ENCODE measurements at places on chromosomes 5 and 9.

DNA sequence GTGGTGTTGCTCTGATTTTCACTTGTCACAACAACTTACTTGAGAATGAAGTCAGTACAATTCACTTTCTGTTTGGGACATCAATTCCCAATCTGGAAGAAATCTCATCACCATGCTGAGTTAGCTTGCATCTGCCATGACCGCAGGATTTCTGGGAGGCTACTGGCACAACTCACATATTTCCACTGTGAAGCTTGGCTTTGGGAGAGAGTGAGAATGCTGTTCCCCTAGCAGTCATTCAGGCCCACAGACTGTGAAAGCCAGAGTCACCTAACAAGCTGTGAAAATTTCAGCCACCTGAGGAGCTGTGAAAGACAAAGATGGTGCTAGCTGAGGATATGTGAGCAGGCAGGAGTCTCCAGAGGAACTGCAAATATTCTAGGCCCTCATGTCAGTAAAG is 365.2 kb upstream of the TUSC1 start:
- no peak for DNase-seq

- DNase-seq: peak; percentile 41
Measured at GRCh38 chr9:126397056-126397455, 70.4 kb downstream of the MVB12B start.

- no peak for DNase-seq
Measured at GRCh38 chr5:149282966-149283332, 11.3 kb downstream of the AFAP1L1 start.

GRCh38 chr5:151902215-151902614 is 22.4 kb downstream of the GLRA1 start:
- DNase-seq: no peak

GRCh38 chr9:129137292-129138143 is 26.3 kb downstream of the PTPA start:
- DNase-seq: no peak

DNA sequence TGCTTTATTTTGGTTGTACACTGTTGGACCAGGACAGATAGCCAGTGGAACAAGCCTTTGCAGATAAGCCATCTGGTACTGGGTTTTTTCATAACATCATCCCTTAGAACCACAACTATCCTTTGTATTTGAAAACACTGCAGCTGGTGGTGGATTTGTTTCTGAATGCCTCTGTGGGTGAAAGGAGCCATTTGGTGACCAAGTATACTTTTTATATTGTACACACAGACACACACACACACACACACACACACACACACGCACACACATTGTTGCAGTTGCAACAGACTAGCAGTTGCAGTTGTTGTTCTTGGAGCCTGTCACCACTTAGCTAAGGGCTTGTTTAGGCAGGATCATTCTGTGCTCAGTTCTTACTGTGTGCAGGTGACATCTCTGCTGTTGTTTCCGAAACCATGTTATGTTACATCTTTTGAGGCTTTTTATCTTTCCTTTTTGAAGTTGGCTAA is 22.9 kb upstream of the CAVIN4 start:
- DNase-seq: no peak

DNA sequence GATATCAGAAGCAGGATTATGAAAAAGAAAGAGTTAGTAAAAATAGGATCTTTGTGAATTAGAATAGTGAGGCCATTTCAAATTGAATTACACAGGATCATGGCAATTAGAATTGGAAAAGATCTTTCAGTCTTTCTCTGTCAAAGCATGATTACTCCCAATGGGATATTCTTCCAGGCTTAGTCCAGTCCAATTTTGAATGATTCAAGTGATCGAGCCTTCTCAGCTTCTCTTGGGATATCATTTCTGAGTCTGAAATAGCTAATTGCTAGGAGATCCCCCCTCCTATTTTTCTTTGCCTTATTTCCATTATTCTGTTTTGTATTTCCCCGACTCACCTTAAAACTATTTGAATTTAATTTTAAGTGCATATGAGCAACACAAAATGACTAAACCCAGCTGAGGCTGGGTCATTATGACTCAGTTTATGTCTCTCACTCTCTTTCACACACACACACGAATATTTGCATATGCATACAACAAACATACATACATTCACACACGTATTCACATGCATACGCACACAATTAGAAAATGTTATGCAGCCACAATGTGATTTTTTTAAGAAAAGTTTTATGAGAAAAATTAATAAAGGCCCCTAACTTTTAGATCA is 34.8 kb upstream of the EFNA5 start:
- no peak for DNase-seq

- DNase-seq: peak; percentile 59
Measured at GRCh38 chr5:181088289-181088688, 42.7 kb downstream of the OR2V1 start.

DNA sequence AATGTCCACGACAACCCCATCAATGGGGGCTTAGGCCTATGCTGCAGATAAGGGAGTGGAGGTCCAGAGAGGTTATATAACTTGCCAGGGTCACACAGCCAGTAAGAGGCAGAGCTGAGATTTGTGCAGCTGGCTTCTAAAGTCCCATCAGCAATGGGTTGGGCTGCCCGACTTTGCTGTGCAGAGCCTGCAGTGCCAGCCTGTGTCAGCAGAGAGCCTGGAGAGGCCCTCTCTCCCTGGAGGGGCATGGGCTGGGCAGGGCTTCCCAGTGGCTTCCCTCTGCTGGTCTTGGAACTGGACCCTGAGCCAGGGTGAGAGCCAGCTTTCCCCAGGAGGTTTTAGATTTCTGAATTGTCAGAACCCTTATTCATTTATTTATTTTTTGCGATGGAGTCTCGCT is 77.2 kb upstream of the RAPGEF1 start:
- DNase-seq: no peak

DNA sequence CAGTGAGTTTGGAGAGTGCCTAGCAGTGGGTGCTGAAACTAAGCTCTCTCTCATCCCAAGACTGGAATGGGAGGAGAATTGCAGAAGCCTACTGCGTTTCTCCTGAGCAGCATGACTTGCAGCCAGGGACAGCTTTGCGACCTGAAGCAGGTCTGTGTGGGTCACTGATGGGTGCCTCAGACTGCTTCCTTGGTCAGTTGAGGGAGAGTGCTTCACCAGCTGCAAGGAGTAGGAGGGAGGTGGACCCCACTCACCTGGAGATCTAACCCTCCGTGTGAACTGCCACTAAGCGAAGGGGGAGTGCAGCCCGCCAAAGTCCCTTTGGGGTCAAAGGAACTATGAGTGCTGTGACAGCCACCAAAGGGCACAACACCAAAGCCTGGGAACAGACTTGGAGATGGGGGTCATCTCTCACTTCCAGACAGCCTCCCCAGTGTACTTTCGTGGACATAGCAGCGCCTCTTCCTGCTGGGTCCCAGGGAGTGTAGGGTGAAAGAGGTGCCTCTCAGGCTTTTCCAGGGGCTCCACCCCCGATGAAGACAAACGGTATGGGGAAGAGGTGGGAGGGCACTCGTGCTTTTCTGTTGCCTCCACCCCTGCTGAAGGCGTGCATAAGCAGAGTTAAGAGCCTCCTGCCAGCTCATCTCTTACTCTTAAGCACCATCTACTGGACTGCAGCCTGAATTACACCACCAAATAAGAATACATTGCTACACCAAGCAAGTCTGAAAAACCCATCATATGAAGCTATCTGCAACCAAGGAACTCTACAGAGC is 34.3 kb upstream of the MACIR start:
- DNase-seq: peak; percentile 90

DNA sequence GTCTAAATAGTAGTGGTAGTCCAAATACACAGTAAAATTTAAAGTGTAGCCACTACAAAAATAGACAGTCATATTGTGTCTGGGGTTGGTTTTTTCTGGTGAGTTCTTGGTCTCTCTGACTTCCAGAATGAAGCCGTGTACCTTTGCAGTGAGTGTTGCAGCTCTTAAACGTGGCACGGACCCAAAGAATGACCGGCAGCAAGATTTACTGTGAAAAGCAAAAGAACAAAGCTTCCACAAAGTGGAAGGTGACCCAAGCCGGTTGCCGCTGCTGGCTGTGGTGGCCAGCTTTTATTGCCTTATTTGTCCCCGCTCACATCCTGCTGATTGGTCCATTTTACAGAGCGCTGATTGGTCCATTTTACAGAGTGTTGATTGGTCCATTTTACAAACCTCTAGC is 188.7 kb downstream of the ZNF608 start:
- DNase-seq: no peak

- no peak for DNase-seq
Measured at GRCh38 chr5:24805230-24805629, 160.5 kb upstream of the CDH10 start.

GRCh38 chr9:36731068-36731956 is 158.6 kb downstream of the MELK start:
- no peak for DNase-seq

GRCh38 chr5:138051441-138052296 is 18.8 kb upstream of the FAM13B start:
- DNase-seq: peak; percentile 81

GRCh38 chr5:56520986-56521730 is 288.0 kb upstream of the ANKRD55 start:
- DNase-seq: no peak

GRCh38 chr9:134413890-134414623 is 87.8 kb downstream of the RXRA start:
- no peak for DNase-seq

GRCh38 chr9:18720691-18721090 is 246.7 kb downstream of the ADAMTSL1 start:
- DNase-seq: no peak

DNA sequence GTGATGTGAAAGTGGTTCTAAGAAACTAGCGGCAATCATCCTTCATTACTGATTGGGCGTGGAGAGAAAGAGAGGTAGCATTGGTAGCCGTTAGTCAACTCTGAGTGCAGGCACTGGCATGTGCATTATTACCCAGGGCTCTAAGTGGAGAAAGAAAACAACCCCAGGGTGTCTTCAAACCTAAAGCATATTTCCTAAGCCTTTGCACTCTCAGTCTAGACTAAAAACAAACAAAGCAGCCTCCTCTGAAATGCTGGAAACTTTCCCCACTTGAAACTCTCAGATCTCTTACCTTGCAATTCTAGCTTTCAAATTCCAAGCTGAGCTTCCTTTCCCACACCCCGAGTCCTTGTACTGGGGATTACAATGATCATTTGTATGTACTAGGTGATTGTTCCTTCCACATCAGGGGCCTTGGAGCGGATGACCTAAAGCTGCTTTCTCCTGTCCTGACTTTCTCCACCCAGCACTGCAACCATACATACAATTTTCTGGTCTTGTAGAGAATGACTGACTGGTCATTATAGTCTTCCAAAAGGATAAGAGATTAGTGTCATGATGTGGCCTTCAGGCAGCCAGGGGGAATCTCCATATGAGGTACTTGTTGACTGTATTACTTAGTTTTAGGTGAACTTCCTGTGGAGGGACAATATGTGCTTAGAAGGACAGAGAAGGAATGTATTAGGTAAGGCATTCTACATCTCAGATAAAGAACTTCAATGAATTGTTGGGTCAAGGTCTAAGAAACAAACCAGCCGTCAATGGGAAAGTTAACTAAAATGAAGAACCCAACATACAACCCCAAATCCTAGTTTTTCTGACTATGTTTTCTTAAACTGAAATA is 98.3 kb upstream of the CDKN2B start:
- DNase-seq: no peak

GRCh38 chr5:138632900-138633489 is 57.8 kb upstream of the HSPA9 start:
- DNase-seq: peak; percentile 76

DNA sequence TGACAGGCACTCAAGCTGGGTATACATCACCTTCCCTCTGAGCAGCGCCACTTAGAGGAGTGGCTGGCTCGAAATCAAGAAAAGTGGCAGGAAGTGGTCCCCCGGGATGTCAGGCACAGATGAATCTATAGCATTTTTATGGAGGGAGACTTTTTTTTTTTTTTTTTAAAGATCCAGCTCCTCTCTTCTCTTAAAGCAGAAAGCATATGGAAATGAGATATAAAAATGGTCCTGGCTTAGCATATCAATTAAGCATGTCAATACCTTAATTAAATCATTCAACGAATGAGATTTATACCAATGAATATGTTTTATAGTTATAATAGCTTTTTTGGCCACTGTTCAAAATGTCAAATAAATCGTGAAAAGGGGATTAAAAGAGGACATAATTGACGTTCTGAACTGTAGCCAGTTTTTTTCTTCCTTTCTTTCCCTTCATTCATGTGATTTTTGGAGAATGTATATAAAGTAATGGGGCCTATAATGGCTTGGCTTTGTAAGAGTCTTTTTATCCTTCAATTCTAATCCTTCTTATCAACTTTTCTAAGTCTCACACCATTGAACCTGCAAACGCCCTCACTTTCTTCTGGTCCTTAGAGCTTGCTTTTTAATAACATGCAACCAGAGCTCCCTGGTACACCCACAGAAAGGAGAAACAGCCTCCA is 319.2 kb upstream of the PANK3 start:
- DNase-seq: no peak

DNA sequence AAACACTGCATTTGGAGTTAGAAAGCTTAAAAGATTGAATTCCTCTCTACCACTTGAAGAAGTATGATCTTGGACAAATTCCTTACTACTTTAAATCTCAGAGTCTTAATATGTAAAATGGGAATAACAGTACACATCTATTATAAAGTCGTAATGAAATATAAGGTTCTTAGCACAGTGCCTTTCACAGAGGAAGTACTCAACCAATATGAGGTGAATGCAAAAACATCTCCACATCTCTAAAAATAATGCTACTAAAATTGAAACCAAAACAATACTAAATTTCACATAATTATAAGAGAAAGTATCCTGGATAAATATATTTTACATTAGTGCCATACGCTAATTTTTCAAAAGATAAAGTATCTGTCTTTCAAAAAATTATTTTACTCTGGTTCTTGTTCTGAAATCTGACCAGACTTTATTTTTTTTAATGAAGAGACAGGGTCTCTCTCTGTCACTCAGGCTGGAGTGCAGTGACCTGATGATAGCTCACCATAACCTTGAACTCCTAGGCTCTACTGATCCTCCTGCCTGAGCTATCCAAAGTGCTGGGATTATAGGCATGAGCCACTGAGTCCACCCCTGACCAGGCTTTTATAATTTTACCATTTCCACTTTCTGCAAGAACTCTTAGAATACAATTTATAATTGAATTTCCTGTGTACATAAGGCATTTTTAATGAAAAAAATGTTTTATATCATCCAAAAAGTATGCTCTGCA is 21.3 kb upstream of the FNIP1 start:
- DNase-seq: no peak

DNA sequence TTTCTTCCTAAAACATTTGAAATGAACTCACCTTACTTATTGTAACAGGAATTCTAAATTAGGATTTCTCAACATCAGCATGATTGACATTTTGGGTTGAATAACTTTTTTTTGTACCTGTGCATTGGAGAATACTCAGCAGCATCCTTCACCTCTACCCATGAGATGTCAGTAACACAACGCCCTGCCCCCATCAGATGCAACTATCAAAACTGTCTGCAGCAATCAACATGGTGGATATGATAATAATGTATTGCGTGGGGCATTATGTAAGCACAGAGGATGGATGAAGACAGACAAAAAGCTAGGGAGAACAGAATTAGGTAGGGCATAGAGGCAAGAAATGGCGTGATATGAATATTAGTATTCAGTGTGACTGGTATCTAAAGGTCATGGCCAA is 94.1 kb downstream of the PLK2 start:
- no peak for DNase-seq

DNA sequence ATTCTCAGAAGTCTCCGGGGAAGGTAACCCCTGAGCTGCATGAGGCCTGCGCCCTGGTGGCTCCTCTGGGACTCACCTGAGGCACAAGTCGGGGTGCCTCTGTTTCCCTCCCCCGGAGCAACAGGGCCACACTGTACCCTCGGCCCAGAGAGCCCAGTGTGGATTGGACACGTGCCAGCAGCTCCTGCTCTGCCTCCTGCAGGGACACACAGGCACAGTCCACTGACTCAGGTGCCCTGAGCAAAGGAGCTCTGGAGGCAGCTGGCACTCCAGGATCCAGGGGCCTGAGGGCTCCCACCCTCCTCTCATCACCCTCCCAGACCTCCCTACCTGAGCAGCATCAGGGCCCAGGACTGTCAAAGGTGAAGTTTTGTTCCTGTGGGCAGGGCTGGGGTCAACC is 29.5 kb downstream of the SLC35A4 start:
- DNase-seq: no peak
